GM12891 (cell line): ENCODE measurements at places on chromosomes 6 and 20.

DNA sequence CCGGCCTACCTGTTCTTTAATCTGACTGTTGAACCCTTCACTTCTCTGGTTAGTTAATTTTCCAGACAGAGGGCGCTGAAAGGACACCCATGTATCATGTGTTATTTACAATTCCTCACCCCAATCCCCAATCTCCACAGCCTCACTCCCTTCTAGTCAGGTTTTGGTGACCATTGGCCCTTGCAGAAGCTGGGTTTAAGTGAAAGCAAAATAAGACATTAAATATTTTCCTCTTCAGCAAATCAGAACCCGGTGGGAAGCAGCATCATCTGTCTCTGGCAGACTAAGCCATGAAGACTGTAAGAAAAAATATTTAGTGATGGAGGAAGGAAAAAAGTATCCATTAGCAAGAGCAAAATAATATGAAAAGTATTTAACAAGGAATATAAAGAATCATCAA is 9.4 kb upstream of the HLA-DQA1 start:
- no peak for DNase-seq

GRCh38 chr20:62357681-62358080 is 9.4 kb downstream of the LAMA5 start:
- DNase-seq: no peak

GRCh38 chr6:87068795-87069194 is 26.1 kb downstream of the CGA start:
- no peak for DNase-seq

DNA sequence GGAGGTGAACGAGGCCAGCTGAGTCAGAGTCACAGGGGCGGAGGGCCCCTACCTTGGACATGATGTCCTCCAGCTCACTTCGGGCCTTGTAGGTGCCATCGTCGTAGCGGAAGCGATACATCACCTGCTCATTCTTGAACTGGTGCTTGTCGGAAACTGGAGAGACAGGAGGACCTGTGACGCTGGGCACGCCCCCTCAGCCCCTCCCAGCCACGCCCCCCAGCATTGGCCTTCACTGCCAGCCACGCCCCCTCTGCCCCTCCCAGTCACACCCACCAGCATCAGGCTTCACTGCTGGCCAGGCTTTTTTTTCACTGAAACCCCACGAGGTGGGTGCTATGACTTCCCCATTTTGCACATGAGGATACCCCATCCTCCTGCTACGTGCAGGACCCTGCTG is 148.2 kb downstream of the PREX1 start:
- no peak for DNase-seq

DNA sequence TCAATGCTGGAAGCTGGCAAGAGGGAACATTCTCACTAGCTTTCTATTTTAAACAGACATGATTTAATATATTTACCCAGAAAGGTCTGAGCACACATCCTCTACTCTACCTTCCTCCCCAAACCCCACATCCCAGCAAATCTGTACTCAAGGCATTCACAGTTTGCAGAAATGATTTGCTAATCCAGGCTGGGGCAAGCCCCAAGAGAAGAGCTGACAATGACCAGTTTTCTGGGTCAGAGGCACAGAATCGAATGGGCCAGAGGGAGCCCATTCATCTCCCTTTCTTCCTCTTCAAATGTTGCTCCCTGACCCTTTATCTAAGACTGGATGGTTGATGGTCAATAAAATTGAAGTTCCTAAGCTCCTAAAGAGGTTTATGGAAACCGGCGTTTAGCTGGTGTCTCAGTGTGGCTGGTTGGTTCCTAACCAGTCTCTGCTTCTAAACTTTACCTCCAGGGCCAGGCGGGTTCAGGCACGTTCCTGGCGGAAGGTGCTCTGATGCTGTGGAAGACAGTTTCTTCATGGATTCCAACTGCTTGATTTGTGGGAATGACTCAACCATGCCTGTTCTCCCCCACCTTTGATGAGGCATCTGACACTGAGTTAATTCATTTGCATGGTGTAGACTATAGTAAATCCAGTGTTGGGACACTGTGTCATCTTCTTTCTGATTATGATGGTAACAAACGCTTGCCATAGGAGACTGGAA is 96.4 kb upstream of the IYD start:
- DNase-seq: no peak

DNA sequence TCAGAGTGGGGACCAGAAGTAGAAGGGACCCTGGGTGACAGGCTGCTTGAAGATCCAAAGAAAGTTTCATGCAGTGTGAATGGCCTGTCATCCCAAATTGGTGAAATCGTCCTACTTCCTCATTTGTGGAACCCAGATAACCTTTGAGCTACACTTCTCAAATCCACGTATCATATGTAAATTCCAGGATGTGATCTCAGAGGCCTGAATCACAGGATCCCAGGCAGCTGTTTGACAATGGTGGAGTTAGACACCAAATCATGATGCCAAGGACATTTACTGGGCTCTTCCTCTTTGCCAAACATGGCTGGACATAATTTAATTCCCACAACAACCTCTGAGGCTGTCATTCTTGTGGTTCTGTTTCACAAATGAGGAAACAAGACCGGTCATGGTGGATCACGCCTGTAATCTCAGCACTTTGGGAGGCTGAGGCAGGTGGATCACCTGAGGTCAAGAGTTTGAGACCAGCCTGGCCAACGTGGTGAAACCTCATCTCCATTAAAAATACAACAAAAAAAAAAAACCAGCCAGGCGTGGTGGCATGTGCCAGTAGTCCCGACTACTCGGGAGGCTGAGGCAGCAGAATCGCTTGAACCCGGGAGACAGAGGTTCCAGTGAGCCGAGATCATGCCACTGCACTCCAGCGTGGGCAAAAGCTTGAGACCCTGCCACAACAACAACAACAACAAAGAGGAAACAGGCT is 39.9 kb upstream of the TTPAL start:
- no peak for DNase-seq

- DNase-seq: no peak
Observed at GRCh38 chr6:54633601-54634000, 213.0 kb upstream of the FAM83B start.

DNA sequence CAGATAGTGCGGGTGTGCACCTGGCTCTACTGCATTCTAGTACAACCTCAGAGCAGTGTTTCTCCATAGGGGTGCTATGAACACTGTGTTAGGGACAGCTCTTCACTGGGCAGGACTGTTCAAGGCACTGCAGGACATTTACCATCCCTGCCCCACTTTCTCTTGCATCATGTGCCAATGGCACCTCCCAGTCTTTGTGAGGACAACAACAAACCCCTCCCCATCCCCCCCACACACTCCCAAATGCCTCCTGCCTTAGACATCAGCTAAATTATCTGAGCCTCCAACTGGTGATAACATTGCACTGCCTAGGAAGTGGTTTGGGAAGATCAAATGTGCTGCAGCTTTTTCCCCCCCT is 98.9 kb downstream of the FYN start:
- no peak for DNase-seq

GRCh38 chr6:5670381-5670780 is 336.3 kb downstream of the NRN1 start:
- DNase-seq: no peak
